GM23248 (cell line): ENCODE measurements at places on chromosomes 3 and 15. TPM values are rescaled to one million over a fixed set of nuclear protein-coding genes. Genes with fewer than 3 reads are reported as not detected.

The HCN4 gene
- total RNA-seq, result not detected in 2 replicates

DNA sequence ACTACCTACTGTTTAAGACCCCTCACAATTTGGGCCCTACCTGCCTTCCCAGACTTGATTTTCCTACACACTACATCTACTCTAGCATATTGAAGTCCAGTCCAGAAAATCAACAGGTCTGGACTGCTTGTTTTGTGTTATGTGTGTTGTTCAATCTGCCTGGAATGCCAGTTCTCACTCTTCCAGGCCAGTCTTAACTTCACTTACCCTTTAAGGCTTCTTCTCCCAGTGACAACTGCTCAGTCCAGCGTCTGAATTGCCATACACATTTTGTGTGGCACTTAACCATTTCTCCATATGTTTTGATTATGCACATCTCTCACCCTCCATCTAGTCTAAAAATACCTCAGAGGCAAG, 1.1 kb downstream of the TICRR start:
- no peaks in the 10 kb centered on the region for H3K4me1 ChIP-seq
- no peak overlapping the region for H3K27ac ChIP-seq
- DNase-seq, result peak; percentile 45
- H3K4me3 ChIP-seq, result peak overlapping the region; percentile 76
- H3K27me3 ChIP-seq, result no peaks in the 10 kb centered on the region
- H3K36me3 ChIP-seq, result no peaks in the 10 kb centered on the region

- H3K36me3 ChIP-seq, result no peaks in the 10 kb centered on the region
- DNase-seq, result peak; percentile 73
- peak overlapping the region; percentile 10 for H3K27ac ChIP-seq
Measured at GRCh38 chr15:38549222-38549621, 15.4 kb downstream of the RASGRP1 start.

DNA sequence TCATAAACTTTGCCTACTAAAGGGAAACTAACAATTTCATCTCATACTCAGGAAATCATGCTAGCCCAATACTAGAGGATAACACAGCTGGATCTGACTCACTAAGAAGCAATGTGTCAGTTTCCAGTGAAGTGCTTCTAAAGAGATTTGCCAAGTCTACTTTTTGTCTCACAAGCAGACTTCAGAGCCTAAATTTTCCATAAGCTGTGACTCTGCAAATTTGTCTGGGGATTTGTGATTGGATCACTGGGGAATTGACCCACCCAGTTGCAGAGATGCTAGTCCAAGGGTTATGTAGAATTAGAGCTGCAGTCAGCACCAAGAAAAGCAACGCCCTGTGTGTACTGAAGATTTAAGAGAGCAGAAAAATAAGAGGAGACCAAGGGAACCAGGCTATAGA, 647.1 kb downstream of the NTRK3 start:
- peak; percentile 82 for DNase-seq

The APPL1 gene
- total RNA-seq, result 35.6 and 38.2 TPM in 2 replicates

- peaks cover 35% of the 10 kb centered on the region for H3K4me1 ChIP-seq
- H3K4me3 ChIP-seq, result no peak overlapping the region
- H3K36me3 ChIP-seq, result no peaks in the 10 kb centered on the region
- DNase-seq, result peak; percentile 76
Measured at GRCh38 chr3:37198996-37199395, 24.6 kb upstream of the LRRFIP2 start.

DNA sequence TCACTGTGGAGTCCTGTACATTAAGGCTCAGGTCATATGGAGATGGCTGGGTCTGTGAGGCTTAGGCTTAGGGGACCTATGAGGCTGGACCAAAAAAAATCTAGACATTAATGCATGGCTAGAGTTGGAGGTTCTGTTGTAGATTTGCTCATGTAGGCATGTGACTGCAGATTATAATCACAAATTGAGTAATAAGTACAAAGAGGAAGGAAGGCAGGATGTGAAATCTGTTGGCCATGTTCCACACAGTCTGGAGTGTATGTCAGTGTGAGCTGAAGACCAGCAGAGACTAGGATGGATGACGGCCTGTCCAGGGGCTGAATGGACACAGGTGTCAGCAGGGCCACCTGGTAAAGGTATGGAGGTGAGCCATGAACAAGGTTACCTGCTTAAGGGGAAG, at the start of gene ST3GAL6:
Gene ST3GAL6, plus strand, starts transcription at position 265 of the 400 bp plus-strand sequence. CDS start 5,101 bp downstream, outside the sequence.
- DNase-seq, result no peak
- H3K4me3 ChIP-seq, result no peak within 1 kb of the TSS
- H3K36me3 ChIP-seq, result no peaks in the 10 kb centered on the region
- no peak within 1 kb of the TSS for H3K27ac ChIP-seq
- no peaks in the 10 kb centered on the region for H3K4me1 ChIP-seq

DNA sequence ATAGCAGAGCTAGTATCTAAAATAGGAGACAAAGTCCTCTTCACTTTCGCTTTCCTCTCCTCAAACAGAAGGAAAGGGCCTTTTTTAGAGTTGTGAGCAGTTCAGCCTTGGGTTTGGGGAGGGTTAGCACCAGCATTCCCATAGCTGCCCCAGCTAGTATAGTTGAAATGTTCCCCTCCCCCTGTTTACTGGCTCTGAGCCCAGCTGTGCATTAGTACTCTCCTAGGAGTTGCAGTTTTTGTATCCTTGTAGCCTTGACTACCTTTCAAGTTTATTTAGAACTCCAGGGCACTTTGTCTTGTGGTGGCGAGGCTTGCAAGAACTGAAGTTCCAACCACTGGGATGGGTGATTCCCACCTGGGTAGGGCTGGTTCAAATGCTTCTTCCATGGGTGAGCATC, 245.1 kb upstream of the NAALADL2 start:
- H3K27ac ChIP-seq, result no peak overlapping the region
- no peak for DNase-seq
- no peak overlapping the region for H3K4me3 ChIP-seq
- no peaks in the 10 kb centered on the region for H3K36me3 ChIP-seq

- DNase-seq, result no peak
- no peak overlapping the region for H3K4me3 ChIP-seq
- no peaks in the 10 kb centered on the region for H3K36me3 ChIP-seq
- 0 out of 2 replicates have a peak, but pooled peaks cover 10% of the 10 kb centered on the region for H3K4me1 ChIP-seq
Measured at GRCh38 chr3:72256716-72257115, 471.8 kb upstream of the PROK2 start.

- DNase-seq, result no peak
- no peak overlapping the region for H3K27ac ChIP-seq
- H3K27me3 ChIP-seq, result no peaks in the 10 kb centered on the region
- H3K4me1 ChIP-seq, result no peaks in the 10 kb centered on the region
- H3K4me3 ChIP-seq, result no peak overlapping the region
Measured at GRCh38 chr3:118348169-118348557, 686.5 kb downstream of the IGSF11 start.

The GOLGA8H gene
- not detected in 2 replicates for total RNA-seq

DNA sequence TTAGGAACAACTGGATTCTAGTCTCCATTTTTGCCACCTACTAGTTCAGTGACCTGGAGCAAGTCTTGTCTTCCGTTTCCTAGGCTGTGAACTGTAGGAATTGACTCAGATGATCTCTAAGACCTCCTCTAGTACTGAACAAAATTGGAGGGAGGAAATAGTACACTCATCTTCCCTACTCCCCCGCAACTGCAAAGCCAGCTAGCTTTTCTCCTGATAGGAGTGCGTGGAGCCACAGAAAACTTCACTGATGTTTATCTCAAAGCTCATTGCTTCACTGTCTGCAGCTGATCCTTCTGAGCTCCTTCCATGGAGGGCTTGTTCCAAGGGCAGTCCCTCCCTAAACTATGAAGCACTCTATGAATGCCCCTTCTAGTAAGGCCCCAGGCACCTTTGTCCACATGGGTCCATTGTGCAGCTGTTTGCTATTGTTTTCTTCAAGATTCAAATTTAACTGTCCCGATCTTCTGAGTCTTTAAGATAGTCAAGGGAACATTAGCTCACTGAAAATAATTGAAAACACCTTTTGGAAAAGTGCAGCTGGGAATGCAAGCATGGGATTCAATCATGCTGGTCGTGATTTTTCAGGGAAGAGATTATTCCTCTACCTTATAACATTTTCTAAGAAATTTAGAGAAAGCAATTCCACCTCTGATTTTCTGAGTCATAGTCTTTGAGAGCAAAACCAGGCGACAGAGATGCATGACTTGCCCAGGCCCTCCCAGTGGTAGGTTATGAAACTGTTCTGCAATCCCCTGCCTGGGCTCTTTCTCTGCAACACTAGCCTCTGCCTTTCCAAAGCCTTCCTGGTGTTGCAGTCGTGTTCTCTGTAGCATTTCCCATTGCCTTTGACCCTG, 24.3 kb downstream of the FILIP1L start:
- H3K36me3 ChIP-seq, result no peaks in the 10 kb centered on the region
- peak overlapping the region; percentile 72 for H3K27ac ChIP-seq
- H3K4me3 ChIP-seq, result peak overlapping the region; percentile 50
- peak; percentile 89 for DNase-seq

DNA sequence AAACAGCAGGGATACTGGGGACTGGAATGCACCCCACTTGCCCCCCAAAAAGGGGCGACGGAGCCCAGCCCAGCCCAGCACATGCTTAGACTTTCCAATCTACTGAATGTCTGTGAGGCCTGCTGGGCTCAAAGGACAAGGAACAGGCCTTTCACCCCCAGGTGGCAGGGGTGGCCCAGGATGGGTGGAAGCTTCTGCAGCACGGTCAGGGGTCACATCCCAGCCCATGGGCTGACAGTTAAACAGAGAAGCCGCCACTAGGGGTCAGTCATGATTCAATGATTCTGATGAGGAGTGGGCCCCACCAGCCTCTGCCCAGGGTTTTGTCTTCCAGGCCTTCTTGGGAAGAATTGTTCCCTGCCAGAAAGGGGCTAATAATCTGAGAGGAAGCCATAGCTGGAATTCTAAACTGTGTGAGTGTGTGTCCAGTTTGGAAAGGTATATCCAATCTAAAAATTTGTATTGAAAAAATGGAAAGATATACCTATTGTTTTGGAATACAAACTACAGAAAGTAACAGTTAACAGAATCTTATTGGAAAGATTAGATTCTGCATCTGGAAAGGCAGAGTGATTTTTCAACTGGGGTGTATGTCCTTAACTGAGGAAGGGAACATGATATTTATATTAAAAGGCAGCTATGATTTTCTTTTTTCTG, 2.2 kb downstream of the CHRNB4 start:
- no peaks in the 10 kb centered on the region for H3K4me1 ChIP-seq
- no peak overlapping the region for H3K4me3 ChIP-seq
- DNase-seq, result peak; percentile 53
- H3K36me3 ChIP-seq, result no peaks in the 10 kb centered on the region
- no peak overlapping the region for H3K27ac ChIP-seq
- H3K27me3 ChIP-seq, result peaks cover 14% of the 10 kb centered on the region
